Sciatic nerve (tissue), 2 donors: ENCODE measurements at places on chromosomes 6 and 20.

- no peak for DNase-seq
Observed at GRCh38 chr6:83068616-83069015, 1.1 kb downstream of the DOP1A start.

- no peak for DNase-seq
Observed at GRCh38 chr6:40588480-40588879, 1.3 kb upstream of the LRFN2 start.

- peak; percentile 72 for DNase-seq
Observed at GRCh38 chr6:27873021-27873940, 38.9 kb downstream of the OR2B2 start.

DNA sequence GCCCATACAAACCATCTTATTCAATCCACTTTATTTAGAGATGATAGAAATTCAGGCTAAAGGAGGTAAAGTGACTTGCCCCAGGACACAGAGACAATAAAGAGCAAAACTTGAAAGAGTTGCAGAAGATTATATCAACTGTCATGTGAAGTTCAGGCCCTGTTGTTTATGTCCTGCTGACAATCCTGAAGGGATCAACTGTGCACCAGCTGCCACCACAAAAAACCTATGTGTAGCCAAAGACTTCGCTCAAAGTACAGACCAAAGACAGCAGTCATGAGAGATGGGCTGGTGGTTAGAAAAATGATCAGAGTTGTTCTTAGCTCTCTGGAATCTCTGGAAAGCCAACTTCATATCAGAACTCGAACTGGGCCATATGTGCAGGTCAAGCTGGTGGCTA, 16.0 kb upstream of the CITED2 start:
- no peak for DNase-seq

GRCh38 chr6:13063300-13063918, 264.9 kb downstream of the TBC1D7 start:
- DNase-seq: no peak

DNA sequence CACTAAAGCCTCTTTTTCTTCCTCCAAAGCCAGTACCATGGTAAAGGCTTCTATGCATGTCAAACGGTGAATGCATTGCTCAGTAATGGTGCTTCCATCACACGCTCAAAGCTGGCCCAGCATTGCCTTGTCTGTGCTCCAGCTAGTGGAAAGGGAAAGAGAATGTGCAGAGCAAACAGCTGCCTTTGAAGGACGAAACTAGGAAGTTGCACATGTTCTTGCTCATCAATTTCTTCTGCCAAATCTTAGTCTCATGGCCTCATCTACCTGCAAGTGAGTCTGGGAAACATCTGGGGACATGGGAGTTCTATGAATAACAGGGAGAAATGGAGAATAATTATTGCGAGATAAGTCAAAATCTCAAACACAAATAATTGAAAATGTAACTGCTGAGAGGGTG, 216.5 kb upstream of the SSTR4 start:
- DNase-seq: no peak

DNA sequence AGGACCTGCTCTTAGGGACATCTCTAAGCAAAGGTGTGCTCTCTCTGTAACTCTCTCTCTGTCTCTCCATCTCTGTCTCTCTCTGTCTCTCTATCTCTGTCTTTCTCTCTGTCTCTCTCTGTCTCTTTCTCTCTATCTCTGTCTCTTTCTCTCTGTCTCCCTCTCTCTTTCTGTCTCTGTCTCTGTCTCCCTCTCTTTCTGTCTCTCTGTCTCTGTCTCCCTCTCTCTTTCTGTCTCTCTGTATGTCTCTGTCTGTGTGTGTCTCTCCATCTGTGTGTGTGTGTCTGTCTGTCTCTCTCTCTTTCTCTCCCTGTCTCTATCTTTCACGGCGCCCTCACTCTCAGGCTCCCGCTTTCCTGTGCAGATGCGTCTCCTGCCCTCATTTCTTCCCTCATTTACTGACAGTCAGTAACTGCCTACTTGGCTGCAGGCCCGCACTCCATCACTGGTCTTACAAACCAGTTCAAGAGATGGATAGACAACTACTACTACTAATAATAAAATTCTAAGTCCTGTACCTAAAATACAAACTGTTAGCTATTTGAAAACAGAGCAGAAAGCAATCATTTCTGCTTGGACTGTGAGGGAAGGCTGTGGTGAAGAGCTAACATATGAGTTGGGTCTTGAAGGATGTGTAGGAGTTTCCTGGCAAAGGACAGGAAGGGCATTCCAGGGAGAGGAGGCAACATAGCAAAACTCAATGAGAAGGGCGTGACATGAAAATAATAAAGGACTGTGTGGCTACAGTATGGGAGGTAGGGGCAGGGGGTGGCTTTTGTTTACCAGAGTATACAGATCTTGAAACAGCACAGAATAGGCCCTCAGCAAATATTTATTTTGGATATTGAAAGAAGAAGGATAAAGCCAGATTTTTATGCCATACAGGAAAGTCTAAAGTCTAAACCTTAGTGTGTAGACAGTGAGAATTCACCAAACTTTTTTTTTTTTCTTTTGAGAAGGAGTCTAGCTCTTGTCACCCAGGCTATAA, 67.8 kb upstream of the TAB2 start:
- no peak for DNase-seq

- no peak for DNase-seq
Observed at GRCh38 chr6:144062786-144063185, 32.6 kb downstream of the SF3B5 start.
